ENCODE measurements at places on chromosomes 1 and 21.

DNA sequence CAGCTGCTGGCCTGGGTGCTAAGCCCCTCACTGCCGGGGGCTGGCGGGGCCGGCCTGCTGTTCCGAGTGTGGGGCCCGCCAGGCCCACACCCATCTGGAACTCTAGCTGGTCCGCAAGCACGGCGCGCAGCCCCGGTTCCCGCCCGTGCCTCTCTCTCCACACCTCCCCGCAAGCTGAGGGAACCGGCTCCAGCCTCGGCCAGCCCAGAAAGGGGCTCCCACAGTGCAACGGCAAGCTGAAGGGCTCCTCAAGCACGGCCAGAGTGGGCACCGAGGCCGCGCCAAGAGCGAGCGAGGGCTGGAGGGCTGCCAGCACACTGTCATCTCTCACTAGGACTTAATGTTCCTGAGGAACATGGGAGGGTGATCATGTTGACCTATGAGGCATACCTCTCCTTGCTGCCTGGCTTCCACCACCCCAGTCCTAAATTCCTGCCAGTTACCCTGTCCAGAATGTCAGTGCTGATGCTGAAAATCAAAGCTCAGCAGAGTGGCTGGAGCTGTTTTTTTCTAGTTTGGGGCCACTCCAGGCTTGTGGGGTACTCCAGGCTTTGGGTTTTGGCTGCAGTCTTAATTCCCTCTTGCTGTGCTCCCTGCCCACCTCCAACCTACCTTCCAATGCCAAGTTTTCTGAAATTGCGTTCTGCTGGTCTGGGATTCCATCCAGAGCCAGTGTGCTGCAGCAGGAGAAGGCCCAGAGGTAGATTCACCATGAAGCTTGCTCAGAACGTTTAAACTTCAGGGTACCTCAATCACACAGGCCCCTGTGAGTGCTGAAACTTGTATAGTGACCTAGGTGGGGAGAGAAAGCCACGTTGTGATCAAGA is 44.2 kb upstream of the LPGAT1 start:
- peak; percentile 89 for DNase-seq

DNA sequence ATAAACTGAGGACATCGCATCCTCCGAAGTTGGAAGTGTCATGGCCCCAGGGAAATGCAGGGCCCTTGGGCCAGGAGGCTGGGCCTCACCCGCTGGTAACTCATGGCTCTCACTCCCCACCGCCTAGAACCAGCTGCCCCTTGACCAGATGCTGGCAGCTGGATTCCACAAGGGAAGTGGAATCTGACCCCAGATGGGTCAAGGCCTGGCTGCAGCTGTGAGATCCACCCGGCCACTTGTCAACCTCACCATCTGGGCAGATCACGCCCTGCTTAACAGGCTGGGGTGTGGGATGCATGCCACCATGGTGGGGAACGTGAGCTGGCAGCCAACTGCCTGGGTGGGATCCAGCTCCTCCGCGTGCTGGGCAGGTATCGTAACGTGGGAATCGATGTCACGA is 25.5 kb downstream of the KCNAB2 start:
- DNase-seq, result no peak

GRCh38 chr1:241593186-241593585 is 47.0 kb downstream of the CHML start:
- no peak for DNase-seq

GRCh38 chr1:101221945-101222429 is 14.8 kb upstream of the S1PR1 start:
- DNase-seq, result no peak

DNA sequence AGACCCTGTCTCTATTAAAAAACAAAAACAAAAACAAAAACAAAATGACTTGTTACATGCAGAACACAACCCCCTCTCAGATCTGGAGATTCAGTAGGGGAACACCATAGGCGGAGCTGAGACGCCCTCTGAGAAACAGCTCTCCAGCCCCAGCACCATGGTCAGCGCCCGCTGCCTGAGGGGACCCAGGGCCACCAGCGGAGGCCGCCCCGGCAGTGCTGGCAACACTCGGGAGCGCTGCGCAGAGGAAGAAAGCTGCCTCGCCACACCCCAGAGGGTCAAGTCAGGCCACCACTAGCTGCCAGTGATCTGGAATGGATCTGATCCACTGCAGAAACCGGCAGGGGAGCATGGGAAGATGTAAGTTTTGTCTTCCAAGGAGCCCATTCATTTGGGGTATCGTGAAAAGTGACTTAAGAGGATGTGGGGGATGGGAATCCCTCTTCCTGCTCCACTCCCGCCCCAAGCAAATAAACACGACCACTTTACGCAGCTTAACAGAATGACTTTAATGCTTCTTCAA is 3.1 kb downstream of the ACTA1 start:
- no peak for DNase-seq

GRCh38 chr1:67382292-67382691 is 47.9 kb downstream of the SERBP1 start:
- DNase-seq, result peak; percentile 38

DNA sequence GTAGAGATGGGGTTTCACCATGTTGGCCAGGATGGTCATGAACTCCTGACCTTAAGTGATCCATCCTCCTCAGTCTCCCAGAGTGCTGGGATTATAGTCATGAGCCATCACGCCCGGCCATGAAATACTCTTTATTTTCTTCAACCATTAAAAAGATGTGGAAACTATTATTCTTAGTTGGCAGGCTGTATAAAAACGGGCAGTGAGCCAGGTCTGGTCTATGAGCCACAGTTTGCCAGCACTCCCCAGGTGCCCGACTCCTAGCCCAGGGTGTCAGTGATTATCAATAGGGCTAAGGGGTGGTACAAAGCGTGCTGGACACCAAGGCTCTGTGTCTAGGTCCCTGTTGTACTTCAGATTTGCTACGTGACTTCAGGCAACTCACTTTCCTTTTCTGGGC is 3.7 kb upstream of the TMEM61 start:
- DNase-seq, result no peak

DNA sequence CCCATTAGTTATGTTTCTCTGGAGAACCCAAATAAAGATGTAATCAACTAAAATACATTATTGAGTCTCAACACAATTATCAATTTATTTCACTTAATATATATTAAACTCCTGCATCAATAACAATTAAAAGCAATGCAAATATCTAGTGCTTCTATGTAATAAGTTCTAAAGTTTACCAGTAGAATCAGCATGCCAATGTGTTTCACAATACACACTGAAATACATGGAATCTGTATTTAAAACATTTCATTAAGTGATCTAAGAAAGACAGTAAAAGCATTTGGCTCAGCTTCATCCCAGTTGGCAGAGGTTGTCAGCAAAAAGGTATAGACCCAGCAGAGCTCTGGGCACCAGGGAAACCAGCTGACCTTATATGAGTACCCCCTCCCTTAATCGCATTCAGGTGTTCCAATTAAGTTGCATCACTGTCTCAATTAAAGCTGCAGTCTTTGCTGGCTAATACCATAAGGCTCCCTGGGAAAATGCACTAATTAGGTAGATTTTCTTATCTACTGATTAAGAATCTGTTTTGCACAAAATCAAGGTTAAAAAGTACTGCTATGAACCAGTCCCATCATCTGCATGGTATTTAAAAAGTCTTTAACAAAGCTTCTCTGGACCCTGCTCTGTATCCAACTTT is 63.1 kb downstream of the NIBAN1 start:
- DNase-seq, result no peak

- DNase-seq, result peak; percentile 36
Observed at GRCh38 chr1:22876359-22877111, 96.1 kb downstream of the LACTBL1 start.

GRCh38 chr1:10338047-10338446 is 60.8 kb upstream of the PGD start:
- DNase-seq, result peak; percentile 36

DNA sequence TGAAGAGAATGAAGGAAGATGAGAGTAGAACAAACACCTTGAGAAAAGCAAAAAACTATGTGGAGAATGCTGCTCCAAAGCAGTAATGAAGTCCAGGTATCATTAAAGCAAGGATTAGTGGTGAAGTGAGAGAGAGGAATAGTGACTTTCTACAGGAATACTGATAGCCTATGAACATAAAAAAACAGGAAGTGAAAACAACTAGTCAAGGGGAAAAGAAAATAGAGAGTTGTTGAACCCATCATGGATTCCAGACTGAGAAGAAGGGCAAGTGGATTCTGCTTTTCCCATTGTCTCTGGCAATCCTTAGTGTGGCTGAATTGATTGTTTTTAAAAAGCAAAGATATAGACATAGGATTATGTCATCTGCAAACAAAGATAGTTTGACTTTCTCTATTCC is 119.9 kb upstream of the LHX8 start:
- DNase-seq, result no peak

All from NCI-H446 (cell line).